ENCODE measurements at places on chromosomes 6 and 20. TPM values are rescaled to one million over a fixed set of nuclear protein-coding genes. Genes with fewer than 3 reads are reported as not detected.

DNA sequence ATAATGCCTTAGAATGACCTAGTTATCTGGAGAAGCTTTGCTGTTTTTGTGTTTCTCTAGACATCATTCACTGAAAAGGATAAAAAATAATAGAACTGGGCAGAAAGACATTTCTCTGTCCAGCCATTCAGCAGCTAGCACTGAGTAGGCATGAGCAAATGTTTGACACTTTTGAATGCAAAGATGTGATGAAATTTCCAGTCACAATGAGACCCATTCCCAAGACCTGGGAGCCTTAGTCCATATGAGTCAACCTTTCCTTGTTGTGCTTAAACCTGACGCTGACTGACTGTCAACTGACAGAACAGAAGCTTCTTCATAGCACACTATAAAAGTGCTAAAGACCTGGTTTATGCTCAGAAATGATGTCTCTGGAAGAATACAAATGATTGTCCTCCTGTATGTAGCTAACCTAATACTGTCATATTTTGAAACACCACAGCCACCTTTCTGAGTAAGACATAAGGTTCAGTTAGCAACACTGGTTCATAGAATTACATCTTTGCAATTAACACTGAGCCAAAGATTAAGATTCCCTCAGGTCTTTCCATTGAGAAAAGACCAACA, 17.1 kb downstream of the RALGAPA2 start:
- H3K27me3 ChIP-seq: no peaks in the 10 kb centered on the region
- H3K36me3 ChIP-seq: no peaks in the 10 kb centered on the region
- no peak for DNase-seq
- H3K4me1 ChIP-seq: peaks cover 28% of the 10 kb centered on the region

DNA sequence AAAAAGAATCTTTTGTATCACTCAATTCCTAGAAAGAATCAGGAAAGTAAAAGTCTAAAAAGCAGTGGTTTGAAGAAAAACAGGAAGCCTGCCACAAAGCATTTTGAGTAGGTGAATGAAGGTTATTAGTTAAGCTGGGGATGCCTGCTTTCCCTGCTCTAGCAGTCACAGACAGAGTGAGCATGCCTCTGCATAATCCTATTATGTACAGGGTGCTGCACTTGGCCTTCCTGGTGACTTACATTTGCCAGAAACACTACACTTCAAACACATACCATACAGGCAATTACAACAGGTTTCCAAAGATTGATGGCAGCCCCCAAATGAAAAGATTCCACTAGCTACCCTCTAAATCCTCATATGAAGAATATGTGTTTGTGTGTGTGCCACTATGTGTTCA, 130.8 kb downstream of the TPBG start:
- no peak overlapping the region for H3K27ac ChIP-seq
- H3K4me1 ChIP-seq: no peaks in the 10 kb centered on the region
- no peaks in the 10 kb centered on the region for H3K27me3 ChIP-seq
- no peaks in the 10 kb centered on the region for H3K36me3 ChIP-seq

DNA sequence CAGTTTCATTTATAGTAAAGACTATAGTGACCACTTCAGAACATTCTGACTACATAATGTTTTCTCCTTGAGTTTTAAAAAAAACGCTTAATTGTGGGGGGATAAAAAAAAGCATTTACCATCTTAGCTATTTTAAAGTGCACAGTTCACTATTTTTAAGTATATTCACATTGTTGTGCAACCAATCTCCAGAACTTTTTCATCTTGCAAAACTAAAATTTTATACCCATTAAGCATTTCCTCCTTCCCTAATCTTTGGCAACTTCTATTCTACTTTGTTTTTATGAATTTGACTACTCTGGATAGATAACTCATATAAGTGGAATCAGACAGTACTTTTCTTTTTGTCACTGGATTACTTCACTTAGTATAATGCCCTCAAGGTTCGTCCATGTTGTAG, 62.3 kb downstream of the FKBP5 start:
- no peak for DNase-seq
- peaks cover 22% of the 10 kb centered on the region for H3K36me3 ChIP-seq
- peak overlapping the region; percentile 79 for H3K27ac ChIP-seq
- no peaks in the 10 kb centered on the region for H3K27me3 ChIP-seq
- peaks cover 54% of the 10 kb centered on the region for H3K4me1 ChIP-seq
- no peak overlapping the region for H3K4me3 ChIP-seq

The C6orf118 gene
- not detected for total RNA-seq

The F13A1 gene
- 1.3 TPM for total RNA-seq

The HLA-F gene
- total RNA-seq: 717 TPM

The SLC17A3 gene
- total RNA-seq: not detected

- no peak overlapping the region for H3K4me3 ChIP-seq
- H3K36me3 ChIP-seq: no peaks in the 10 kb centered on the region
- H3K27ac ChIP-seq: no peak overlapping the region
- peaks cover 21% of the 10 kb centered on the region for H3K4me1 ChIP-seq
Observed at GRCh38 chr6:134627707-134628106, 309.8 kb upstream of the SGK1 start.

The KIZ gene
- total RNA-seq: 62.9 TPM

GRCh38 chr6:93081901-93082300, 337.5 kb downstream of the EPHA7 start:
- DNase-seq: no peak
- H3K27ac ChIP-seq: no peak overlapping the region
- H3K36me3 ChIP-seq: no peaks in the 10 kb centered on the region
- no peaks in the 10 kb centered on the region for H3K4me1 ChIP-seq

The GPR31 gene
- total RNA-seq: not detected

GRCh38 chr6:169858293-169858934, 107.0 kb downstream of the ERMARD start:
- H3K27ac ChIP-seq: no peak overlapping the region
- peaks cover under 1% of the 10 kb centered on the region for H3K27me3 ChIP-seq
- H3K4me1 ChIP-seq: peaks cover 7% of the 10 kb centered on the region
- no peaks in the 10 kb centered on the region for H3K36me3 ChIP-seq
- no peak overlapping the region for H3K4me3 ChIP-seq

The WFDC10B gene
- total RNA-seq: not detected

The CAGE1 gene
- 0.16 TPM for total RNA-seq

DNA sequence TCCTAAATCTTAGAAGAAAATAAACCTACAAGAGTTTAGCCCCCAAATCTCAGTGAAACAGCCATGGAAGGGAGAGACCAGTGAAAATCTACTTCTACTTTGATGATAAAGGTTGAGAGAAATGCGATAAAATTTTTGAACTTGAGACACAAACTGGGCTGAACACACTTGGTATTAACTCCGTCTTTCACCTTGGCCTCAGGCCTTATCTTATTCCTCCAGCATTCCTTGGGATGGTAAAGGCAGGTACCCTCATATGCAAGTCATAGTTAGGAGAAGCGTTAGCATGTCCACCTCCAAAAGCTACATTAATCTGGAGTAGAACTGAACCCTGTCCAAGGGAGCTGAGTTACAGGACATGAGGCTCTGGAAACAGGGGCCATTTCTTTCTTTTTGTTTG, 1.2 kb upstream of the SPTLC3 start:
- DNase-seq: no peak
- peaks cover 2% of the 10 kb centered on the region for H3K27me3 ChIP-seq
- no peak overlapping the region for H3K4me3 ChIP-seq
- no peak overlapping the region for H3K27ac ChIP-seq
- H3K4me1 ChIP-seq: peaks cover 24% of the 10 kb centered on the region

The ULBP1 gene
- not detected for total RNA-seq

The EYA2 gene
- total RNA-seq: not detected

DNA sequence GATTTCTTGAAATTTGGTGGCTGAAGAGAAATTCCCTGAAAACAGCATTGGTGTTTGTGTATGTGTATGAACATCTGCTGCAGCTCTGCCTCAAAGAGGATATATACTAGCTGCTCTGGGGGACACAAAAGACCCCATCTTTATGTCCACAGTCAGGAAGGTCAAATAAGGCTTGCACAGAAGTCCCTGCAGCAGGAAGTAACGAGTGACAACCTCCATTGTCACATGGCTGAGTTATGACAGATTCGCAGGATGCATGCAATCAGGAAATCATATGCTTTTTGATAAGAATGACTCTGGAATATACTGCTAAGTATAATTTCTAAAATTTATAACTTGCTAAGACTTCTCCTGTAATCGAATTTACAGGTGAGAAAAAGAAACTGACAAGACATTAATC, 225.9 kb upstream of the CST7 start:
- H3K4me1 ChIP-seq: no peaks in the 10 kb centered on the region
- H3K27me3 ChIP-seq: peaks cover 4% of the 10 kb centered on the region
- no peak for DNase-seq
- no peak overlapping the region for H3K27ac ChIP-seq
- no peak overlapping the region for H3K4me3 ChIP-seq
- H3K36me3 ChIP-seq: no peaks in the 10 kb centered on the region

GRCh38 chr20:33162313-33162712, 5.6 kb upstream of the BPIFA2 start:
- no peaks in the 10 kb centered on the region for H3K36me3 ChIP-seq
- no peak overlapping the region for H3K27ac ChIP-seq
- no peak overlapping the region for H3K4me3 ChIP-seq

DNA sequence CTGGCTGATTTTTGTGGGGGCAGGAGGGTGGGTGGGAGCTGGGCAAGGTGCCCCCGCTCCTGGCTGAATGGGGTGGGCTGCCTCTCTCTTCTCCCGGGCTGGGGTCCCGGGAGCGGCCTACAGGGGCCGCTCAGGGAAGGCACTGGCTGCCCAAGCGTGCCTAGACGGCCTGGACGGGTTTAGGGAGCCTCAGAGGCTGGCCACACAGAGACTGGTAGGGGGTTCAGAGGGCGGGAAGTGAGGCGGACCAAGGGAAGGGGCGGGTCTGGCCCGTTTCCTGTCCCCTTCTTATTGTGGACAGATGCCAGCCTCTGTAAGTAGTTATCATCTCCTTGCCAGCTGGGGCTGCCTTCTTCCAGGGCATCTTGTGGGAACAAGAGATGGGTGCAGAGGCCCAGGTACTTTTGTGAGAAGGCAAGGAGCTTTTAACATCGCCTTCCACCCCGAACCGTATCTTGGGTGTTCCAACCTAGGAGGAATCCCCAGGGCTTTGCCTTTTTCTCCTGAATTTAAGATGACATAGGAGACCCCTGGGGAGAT, 437 bp downstream of the CD40 start:
- no peak for DNase-seq
- peak overlapping the region; percentile 96 for H3K4me3 ChIP-seq
- H3K4me1 ChIP-seq: peaks cover 46% of the 10 kb centered on the region
- H3K36me3 ChIP-seq: peaks cover 11% of the 10 kb centered on the region
- peaks cover 4% of the 10 kb centered on the region for H3K27me3 ChIP-seq

DNA sequence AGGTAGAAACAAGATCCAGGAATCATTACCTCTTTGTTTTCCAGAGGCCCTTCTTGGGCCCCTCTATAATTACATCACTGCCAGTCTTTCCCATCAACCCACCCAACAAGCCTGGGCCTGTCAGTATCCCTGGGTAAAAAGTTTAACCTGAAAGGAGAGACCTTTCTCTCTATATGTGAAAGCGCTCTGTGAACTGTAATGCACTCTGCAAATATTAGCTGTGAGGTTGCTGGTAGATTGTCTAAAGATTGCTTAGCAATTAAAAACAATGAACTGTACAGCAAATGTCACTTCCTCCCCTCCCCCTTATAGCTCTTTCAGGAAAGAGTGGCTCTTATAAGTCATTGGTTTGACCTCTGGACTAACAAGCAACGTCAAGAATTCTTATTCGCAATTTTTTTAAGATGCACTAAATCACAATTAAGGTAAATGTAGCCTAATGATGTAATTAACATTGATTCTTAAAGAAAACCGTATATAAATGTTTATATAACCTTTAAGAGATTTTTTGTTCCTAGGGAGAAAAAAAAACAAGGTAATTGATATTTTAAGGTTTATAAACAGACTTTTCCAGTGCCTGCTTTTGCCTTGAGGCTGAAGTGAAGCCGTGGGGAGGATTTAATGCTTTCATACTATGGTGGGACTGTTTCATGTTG, 18.4 kb downstream of the ECT2L start:
- peaks cover 2% of the 10 kb centered on the region for H3K4me1 ChIP-seq
- no peak overlapping the region for H3K27ac ChIP-seq
- DNase-seq: no peak
- no peak overlapping the region for H3K4me3 ChIP-seq
- H3K36me3 ChIP-seq: no peaks in the 10 kb centered on the region
- no peaks in the 10 kb centered on the region for H3K27me3 ChIP-seq

- no peak overlapping the region for H3K4me3 ChIP-seq
- no peak for DNase-seq
- H3K36me3 ChIP-seq: no peaks in the 10 kb centered on the region
- H3K27ac ChIP-seq: no peak overlapping the region
Observed at GRCh38 chr20:4100679-4101078, 85.3 kb upstream of the RNF24 start.

DNA sequence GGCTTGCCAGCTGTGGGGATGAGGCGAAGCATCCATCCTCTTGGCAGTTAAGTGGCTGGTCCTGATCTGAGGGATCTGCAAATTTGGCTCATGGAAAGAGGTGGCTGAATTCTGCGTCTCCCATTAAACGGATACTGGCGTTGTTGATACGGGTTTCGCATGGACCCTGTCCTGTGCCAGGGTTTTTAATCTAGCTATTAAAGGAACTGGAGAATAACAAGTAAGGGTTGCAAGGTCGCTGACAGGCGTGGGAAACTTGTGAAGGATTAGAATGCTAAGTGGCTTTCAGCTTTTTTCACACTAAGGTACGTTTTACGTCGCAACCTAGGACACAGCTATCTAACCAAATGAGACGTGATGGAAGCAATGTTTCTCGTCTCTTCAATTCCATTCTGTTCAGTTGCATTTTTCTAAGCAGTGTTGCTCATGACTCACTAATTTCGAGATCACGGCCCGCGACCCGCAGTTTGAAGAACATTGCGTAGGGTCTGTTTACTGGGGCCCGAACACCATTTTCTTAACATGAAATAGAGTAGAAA, 852 bp downstream of the GMNN start:
- no peak for DNase-seq
- peak overlapping the region; percentile 98 for H3K27ac ChIP-seq
- H3K4me1 ChIP-seq: peaks cover 22% of the 10 kb centered on the region
- no peaks in the 10 kb centered on the region for H3K36me3 ChIP-seq
- H3K27me3 ChIP-seq: no peaks in the 10 kb centered on the region

DNA sequence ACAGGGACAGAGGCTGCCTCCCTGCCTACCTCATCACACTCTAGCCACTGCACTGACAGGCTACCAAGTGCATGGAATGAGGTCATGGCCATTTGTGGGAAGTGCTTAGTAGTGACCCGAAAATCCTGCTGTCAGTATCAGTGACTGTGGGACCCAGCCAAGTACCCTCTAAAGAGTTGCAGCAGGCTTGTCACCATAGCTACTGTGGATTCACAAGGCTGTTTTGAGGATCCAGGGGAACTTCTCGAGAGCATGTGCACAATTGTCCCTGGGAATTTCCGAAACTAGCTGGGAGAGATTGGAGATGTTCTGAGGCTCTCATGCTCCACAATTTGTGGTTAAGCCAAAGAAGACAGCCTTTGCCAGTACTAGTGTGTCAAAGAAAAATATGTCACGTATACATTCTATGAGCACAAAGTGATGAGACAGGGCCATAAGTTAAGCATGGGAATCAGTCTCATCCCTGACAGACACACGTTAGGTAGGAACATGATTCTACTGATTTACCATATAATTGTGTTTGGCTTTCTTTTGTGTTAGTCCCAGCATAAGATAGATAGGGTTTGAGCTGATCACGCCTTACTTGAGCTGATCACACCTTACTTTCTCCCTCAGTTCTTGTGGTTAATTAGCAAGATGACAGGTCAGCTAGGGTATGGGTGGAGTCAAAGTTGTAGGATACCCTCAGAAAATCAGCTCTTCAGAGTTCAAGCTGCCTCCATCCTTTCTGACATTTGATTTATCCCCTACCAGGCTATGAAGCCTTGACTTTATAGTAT, 42.6 kb upstream of the TMEM170B start:
- H3K36me3 ChIP-seq: no peaks in the 10 kb centered on the region
- H3K27ac ChIP-seq: no peak overlapping the region
- no peak overlapping the region for H3K4me3 ChIP-seq

- no peak for DNase-seq
- no peak overlapping the region for H3K4me3 ChIP-seq
- H3K27me3 ChIP-seq: peaks cover 10% of the 10 kb centered on the region
- no peaks in the 10 kb centered on the region for H3K36me3 ChIP-seq
- no peaks in the 10 kb centered on the region for H3K4me1 ChIP-seq
Observed at GRCh38 chr20:60631585-60632287, 620.3 kb upstream of the CDH4 start.

All from naive thymus-derived CD8-positive, alpha-beta T cell (primary cell).